Ureter (tissue), 1 donor: ENCODE measurements at places on chromosomes 4 and X. TPM values are rescaled to one million over a fixed set of nuclear protein-coding genes. Genes with fewer than 3 reads are reported as not detected.

GRCh38 chrX:95884186-95884585 is 800.5 kb upstream of the DIAPH2 start:
- peak; percentile 44 for DNase-seq

The CDS1 gene
- 17.9 TPM for total RNA-seq

The ATOH1 gene
- total RNA-seq: not detected

DNA sequence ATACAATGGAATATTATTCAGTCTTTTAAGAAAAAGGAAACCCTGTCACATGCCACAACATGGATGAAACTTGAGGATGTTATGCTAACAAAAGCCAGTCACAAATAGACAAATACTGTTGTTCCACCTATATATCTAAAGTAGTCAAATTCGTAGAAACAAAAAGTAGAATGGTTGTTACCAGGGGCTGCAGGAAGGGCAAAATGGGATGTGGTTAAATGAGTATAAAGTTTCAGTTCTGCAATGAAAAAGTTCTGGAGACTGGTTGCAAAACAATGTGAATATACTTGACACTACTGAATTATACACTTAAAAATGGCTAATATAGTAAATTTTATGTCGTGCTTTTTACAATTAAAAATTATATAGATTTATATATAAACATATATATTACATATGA is 12.2 kb downstream of the SPOCK3 start:
- DNase-seq: no peak

The CLCN4 gene
- total RNA-seq: 2.2 TPM

DNA sequence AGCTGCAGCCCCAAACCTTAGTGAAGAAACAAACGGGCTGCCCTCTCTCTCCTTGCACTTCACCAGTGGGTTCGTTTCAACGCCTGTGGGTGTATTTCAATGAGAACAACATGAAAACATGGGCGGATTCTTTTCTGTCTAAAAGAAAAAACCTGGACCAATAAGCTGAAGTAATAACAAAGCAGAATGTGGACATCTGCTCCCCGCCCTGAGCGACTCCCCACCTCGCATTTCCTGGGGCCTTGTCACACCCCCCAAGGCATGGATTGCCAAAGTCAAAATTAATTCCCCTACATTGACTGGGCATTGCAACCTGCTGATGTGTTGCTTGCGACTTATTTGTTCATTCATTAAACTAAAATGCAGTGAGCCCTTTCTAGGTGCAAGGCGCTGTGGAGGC is 142.9 kb downstream of the BCOR start:
- no peak for DNase-seq

DNA sequence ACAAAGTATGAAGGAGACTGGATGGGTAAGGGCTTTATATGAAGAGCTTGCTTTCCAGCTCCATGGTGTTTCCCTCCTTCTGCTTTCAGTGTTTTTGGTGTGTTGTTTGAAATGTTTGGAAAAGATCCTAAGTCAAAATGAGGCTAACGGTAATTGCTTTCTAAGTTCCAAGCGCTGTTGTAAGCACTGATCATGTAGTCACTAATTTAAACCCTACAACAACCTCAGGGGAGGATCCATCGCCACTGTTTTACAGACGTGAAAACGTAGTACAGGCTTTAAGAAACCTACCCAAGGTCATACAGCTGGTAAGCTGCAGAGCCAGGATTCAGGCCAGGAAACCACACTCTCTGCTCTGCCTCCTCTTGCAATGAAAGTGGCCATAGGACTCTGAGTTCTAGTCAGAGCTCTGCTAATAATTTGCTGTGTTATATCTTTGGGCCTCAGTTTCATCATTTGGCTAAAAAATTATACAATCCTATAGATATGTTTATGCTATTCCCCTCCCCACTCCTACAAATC is 102.9 kb upstream of the PGRMC2 start:
- DNase-seq: no peak

The RAB39B gene
- total RNA-seq: 0.86 TPM

DNA sequence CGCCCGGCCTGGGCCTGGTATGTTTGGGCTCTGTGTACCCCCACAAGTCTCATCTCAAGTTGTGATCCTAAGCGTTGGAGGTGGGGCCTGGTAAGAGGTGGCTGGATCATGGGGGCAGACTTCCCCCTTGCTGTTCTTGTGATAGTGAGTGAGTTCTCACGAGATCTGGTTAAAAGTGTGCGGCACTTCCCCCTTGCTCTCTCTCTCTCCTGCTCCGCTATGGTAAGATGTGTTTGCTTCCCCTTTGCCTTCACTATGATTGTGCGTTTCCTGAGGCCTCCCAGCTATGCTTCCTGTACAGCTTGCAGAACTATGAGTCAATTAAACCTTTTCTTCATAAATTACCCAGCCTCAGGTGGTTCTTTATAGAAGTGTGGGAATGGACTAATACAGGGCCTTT is 53.0 kb downstream of the CHST7 start:
- DNase-seq: no peak

DNA sequence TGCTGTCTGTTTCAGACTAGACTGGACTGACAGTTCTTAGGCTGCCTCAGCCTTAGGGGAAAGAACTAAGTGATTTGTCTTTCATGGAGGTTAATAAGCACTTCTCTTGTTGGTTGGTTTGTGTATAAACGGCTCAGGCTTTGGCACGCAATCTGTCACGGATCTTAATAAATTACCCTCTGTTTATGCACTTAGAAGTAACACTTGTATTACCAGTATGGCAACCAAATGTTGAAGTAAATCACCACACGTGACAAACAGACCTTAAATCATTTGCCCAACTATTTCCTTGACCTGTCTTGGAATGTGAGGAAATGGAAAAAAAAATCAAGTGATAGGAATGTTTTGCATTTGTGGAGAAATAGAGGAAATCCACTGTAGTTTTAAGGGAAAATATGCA is 69.9 kb downstream of the TEX13A start:
- no peak for DNase-seq

DNA sequence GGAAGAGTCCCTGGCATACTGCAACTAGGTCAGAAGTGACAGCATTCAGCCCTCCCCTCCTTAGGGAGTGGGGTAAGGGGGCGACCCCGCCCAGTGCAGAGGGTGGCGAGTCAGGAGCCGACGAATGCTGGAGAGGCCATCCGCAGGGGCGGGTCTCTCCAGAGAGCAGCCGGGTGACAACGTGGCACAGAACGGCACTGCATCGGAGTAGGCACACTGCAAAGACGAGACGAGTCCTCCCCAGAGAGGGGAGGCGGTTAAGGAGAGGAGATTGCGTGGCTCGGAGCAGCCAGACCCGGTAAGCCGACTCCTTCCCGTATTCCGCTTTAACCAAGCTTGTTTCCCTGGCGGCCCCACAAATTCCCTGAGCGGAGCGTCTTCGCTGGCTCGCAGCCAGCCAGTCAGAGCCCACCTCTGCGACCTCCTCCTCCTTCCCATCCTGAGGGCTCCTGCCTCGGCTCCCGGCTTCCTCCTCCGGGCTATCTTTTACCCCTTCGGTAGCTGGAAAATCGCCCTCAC is 54.9 kb downstream of the LINC00632 start:
- no peak for DNase-seq

- no peak for DNase-seq
Observed at GRCh38 chrX:4656419-4656818, 943.0 kb upstream of the PRKX start.

DNA sequence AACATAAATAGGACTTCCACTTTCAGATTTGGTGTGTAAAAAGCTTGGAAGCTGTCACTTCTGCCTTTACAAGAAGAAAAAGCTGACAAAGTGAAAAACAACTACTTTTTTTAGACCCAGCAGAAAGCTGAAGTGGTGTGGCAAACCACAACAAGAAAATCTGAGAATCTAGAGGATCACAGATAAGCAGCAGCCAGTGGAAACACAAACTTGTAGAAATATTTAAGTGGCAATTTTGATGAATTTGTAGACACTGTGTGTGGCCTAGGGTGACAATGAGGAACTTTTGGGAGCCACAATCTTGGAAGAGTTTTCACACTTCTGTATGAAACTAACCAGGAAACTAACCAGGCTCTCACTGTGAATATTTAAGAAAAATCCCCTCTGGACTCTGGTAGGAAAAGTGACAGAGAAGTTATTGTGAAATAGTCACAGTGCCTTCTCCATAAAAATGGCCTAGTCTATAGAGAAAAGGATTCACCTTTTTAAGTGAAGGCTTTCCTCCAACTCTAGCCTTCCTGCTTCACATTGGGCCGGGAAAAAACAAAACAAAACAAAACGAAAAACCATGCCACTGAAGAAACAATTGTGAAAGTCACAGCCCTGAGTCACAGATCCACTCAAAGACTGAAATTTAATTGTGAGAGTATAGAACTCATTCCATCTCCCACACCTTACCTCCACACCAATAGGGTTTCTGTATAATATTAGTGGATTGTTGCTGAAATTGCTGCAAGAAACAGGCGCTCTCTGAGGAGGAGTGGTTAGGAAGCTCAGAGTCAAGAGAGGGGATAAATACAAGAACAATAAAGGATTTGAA is 26.7 kb upstream of the GUCY1A1 start:
- no peak for DNase-seq

- no peak for DNase-seq
Observed at GRCh38 chr4:172986114-172986513, 182.5 kb upstream of the GALNT7 start.

DNA sequence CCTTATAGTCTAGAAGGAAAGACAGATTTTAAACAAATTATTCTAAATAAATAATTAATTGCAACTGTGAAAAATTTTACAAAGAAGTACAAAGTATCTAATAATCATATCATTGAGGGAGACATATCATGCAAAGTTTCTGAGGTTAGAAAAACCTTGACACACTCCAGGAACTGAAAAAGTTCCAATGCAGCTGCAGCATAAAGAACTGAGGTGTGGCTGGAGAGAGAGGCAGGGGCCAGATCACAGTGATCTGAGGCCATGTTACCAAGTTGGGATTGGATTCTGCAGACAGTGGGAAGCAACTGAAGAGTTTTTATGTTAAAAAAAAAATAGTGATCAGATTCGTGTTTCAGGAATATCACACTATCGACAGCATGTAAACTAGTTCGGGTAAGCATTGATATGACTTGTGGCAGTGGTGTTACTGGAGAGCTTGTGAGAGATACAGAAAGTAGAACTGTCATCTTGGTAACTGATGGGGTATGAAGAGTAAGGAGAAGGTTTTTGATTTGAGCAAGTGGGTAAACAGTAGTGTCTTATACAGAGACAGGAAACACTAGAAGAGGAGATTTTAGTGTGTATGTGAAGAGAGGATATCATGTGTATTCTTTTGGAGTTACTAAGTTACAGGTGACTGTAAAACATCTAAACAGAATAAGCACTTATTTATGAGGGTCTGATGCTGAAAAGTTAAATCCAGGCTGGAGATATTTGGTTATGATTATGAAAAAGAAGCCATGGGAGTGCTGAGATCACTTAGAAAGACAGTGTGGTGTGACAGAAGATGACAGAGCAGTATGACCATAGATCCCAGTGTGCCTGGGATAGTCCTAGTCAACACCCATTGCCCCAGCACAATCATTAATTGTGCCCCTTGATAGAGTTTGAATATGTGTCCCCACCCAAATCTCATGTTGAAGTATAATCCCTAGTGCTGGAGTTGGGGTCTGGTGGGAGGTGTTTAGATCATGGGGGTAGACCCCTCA is 15.6 kb upstream of the SPRY1 start:
- no peak for DNase-seq

DNA sequence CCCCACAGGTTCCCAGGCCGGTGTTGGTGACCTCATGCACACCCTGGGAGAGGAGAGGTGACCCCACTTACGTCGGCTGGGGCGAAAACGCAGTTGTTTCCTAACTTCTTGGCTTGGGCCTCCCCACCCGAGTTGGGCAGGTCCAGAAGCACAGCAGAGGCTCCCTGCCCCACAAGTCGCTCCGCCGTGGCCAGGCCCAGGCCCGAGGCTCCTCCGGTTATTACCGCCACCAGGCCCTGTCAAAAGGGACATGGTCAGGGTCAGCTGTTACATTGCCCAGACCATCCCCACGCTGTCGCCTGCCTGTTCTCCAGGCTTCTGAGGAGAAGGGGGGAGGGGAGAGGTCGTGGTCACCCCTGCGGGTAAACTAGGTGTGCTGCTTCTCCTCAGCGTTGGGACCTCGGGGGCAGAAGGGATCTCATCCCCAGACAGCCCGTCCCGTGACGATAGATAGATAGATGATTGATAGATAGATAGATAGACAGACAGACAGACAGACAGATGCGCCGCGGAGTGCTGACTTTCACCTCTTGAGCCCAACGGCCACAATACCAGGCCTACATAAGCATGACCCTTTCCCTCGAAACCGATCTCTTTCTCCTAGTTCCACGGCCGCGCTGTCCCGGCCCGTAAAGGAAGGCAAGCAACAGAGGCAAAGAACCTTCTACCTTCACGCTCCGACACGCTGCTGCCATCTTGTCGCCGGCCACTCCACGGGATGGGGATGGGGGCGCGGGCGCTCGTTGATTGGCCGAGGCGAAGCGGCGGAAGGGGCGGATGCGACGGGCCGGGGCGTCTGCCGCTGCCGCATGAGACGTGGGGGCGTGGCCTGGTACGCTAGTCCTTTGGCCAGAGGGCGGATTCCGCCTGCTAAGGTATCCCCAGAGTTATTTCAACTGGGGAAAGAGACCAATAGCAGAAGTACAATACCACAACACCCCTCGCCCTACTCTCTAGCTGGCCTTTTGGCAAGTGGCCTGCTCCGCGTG is at the start of gene HSD17B10:
Gene HSD17B10 (minus strand): TSS at position 720 of the 989 bp plus-strand sequence. CDS start 25 bp downstream, at position 695.
- DNase-seq: peak; percentile 88

GRCh38 chr4:68342134-68342533 is 7.8 kb downstream of the YTHDC1 start:
- DNase-seq: no peak

DNA sequence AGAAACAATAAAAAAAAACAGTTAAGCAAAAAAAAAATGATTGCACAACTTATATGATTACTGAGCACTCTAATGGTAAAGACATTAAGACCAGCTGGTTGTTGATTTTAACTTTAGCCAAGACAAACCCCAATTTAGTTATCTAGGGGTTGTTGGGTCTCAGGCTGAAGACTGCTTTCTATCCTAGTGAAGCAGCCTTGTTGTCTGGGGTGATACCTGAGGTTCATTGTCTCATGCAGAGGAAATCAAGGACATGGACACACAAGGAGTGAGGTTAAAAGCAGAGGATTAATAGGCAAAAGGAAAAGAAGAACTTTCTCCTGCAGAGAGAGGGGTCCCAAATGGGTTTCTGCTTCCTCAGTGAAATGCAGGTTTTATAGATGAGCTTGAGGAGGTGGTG is 40.0 kb upstream of the CYP2U1 start:
- DNase-seq: no peak

- no peak for DNase-seq
Observed at GRCh38 chr4:135508006-135508714, 1306.6 kb upstream of the PABPC4L start.

The ALAS2 gene
- total RNA-seq: 0.60 TPM

DNA sequence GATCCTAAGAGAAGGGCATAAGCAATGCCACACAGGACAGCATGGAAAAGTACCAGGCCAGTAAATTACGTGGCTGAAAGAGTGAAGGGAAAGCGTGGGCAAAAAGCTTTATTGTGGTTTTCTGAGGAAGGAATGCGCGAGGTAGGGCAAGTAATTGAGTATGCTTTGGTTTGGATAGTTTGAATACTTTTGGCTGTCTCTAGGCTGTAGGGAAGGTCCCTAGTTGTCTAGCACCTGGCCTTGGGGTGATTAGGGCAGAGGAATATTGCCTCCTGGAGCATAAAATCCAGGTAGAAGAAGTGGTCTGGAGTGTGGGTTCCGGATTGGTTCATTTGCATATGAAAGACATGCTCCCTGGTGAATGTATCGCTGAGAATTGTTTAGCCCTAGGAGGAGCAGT is 46.4 kb upstream of the NALF2 start:
- DNase-seq: no peak

- peak; percentile 74 for DNase-seq
Observed at GRCh38 chr4:680928-681645, 6.7 kb downstream of the MYL5 start.

- DNase-seq: no peak
Observed at GRCh38 chr4:6453688-6453990, 18.8 kb downstream of the PPP2R2C start.

The TRIML2 gene
- not detected for total RNA-seq

GRCh38 chr4:16827045-16827444 is 71.4 kb downstream of the LDB2 start:
- no peak for DNase-seq
